ENCODE measurements at places on chromosomes 1 and 21.

DNA sequence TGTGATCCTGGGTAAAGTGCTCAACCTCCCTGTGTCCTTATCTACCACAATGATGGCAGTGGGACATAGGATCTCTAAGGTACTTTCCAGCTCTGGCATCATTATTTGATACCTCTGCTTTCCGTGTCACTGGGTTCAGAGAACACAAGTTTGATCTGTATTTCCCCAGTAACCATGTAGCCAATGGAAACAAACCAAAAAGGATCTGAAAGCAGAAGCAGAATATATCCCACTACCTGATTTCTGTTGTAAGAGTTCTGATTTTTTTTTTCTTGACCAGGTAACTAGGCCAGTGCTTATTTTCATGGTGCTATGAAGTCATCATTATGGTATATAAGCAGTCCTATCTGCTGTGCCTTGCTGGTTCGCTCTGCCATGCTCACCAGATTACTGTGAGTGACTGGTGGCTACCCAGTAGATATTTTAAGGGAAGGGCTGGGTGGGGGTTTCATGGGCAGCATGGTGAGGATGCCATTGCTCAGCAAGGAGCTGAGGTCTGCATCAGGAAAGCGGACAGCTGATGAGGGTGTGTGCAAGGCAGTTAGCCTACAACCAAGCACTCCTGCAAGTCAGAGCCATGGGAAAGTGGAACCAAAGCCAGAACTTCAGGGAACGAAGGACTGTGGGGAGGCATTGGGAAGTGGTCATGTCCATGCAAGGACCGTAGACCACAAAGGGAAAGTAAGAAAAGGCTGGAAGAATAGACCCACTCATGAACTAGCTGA lies 104.9 kb upstream of the EDEM3 start:
- DNase-seq: no peak

DNA sequence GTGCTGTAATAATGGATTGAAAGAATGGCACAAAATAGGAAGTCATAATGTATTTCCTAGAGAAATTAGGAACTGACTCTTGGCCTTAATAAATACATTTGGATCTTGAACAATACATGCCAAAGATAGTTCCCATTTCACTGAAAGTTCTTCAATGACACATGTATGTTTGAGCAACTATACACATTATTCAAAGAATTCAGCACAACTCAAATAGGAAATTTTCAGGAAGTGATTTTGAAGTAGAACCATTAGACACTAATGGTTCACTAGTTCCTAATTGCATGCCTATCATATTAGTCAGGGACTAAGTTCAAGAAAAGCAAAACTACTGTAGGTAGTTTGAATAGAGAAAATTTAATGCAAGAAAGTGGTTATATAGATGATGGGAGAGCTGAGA lies 404.7 kb downstream of the LMO4 start:
- no peak for DNase-seq

GRCh38 chr1:198893763-198894444 lies 255.1 kb downstream of the PTPRC start:
- DNase-seq: no peak

- DNase-seq: no peak
Measured at GRCh38 chr1:51346086-51346942, 16.0 kb upstream of the TTC39A start.

- peak; percentile 80 for DNase-seq
Measured at GRCh38 chr1:155091071-155092051, 12.7 kb downstream of the EFNA3 start.
